HS-5 (cell line): ENCODE measurements at places on chromosomes 11 and 22.
A peak's percentile ranks its signal among the peaks of the same experiment; 100 is the strongest.

- DNase-seq: no peak
Measured at GRCh38 chr22:37259540-37260029, 15.5 kb upstream of the RAC2 start.

DNA sequence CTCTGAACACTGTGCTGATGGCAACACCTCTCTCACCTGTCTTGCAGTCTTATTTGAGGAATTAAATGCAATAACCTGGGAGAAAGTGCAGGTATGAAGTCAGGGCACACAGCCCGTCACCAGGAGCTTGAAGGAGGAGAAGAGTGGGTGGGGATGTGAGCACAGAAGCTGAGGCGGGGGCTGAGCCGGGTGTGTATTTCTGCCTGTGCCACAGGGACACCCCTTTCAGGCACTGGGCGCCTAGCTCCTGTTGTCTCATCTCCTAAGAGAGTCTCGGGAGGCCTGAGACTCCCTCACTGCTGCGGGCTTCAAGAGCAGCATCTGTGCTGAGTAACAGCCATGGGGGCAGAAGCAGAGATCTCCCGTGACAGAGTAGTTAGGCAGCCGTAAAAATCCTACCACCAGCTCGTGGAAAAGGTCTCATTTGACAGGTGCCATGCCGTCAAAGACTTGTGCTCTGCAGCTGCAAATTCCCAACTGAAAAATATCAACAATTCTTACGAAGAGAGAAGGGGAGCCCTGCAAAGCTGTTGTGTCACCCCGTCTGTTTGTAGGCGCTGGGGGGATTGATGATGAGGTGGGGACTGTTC lies 26.8 kb downstream of the PARVB start:
- no peak for DNase-seq

- no peak for DNase-seq
Measured at GRCh38 chr11:3052567-3052966, 4.7 kb downstream of the CARS1 start.

DNA sequence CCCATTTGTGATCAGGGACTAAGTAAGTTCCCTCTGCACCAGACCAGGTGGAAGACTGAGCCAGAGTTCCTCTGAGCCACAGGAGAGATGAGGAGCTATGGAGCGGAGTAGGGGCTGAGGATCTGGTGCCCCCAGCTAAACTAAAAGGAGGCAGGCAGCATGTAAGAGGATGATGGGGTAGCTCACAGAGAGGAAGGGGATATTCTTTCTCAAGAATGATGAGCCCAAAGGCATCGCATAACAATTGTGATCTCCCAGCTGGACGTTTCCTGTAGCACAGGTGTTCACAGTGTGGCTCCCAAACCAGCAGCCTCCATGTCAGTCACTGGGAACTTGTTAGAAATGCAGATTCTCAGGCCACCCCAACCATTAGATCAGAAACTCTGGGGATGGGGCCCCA lies 24.4 kb downstream of the ADAMTS8 start:
- no peak for DNase-seq

- no peak for DNase-seq
Measured at GRCh38 chr11:66531841-66532240, 14.0 kb downstream of the ZDHHC24 start.

- no peak for DNase-seq
Measured at GRCh38 chr11:32050264-32050663, 40.6 kb upstream of the RCN1 start.

GRCh38 chr11:44031549-44031948 lies 16.2 kb upstream of the ACCSL start:
- DNase-seq: no peak

GRCh38 chr11:99244613-99245012 lies 223.9 kb downstream of the CNTN5 start:
- DNase-seq: no peak

DNA sequence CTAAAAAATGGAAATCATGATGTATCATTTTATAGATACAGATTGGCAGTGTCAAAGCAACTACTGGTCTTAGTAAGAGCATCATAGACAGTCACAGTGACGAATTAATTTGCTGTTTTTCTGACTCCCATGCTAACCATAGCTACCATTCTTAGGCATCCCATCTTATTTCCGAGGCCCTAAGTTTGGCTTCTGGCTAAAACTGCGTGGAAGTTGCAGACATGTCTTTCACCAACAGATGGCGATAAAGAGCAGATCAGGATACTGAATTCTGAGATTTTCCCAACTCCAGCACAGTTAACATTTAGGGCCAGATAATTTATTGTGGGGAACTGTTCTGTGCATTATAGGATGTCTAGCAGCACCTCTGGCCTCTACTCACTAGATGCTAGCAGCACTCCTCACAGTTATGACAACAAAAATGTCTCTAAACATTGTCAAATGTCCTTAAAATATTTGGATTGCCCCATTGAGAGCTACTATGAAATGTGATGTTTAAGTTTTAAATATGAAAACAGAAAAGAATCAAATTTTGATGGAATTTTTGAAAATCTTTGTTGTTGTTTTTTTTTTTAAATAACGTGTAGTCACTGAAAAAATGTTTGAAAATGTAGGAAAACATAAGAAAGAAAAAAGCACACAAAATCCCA lies 16.3 kb downstream of the OR2AG2 start:
- no peak for DNase-seq

DNA sequence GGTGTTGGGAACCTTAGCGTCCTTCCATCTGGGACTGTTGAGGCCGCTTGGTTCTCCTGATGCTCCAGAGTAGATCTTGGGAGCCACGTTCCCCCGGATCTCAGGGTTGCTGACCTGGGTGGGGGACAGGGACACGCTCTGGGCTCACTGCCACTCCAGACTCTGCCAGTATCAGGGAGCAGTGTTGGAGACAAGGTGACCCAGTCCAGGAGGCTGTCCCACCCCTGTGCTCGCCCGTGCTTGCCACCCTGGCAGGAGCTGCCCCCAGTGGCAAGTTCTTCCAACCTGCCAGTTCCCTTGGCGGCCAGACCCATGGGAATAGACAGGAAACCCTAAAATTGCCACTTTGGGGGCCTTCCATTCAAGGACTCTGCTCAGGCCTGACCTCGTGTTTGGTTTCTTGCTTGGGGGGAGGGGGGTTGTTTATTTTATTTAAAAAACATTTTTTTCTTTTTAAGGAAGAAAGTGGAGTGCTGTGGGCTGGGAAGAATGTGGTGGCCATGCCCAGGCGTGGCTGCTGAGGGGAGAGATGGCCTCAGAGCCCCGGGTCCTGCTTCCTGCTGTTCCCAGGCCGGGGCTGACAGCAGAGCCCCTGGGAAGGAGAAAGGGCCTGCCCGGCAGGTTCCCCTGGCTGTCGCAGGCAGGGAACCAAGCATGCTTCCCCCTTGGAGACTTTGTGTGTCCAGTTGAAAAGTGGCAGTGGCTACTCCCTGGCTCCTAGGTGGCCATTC lies 7.2 kb downstream of the GRK2 start:
- no peak for DNase-seq

GRCh38 chr11:129434641-129435498 lies 59.2 kb downstream of the BARX2 start:
- no peak for DNase-seq

DNA sequence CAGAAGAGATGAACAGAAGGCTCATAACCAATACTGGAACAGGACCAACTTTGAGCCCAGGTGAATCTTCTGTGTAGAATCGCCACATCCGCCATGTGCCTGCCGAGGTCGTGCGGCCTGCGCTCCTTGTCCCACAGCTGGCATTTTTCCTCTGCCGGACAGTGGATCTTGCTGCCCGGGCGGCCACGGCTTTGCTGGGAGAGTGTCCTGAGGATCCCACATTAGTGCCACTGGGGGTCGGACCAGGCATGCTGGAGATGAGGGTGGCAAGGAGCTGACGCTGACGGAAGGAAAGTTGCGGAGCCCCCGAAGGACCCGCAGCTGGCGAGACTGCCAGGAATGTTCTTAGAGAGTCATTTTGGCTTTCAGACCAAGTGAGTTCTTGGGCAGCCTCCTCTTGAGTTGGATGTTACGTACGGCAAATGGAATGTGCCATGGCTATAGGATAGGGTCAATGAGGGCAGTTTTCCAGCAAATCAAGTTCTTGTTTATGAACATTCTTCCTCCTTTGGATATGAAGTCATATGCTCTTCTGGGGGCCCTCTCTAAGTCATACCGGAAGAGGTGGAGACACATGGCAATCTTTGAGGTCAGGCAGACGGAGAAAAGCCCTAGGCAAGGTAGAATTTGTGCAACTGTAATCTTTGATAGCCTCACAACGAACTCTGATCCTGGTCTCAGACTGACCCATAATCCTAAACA lies 57.4 kb upstream of the NUP160 start:
- peak; percentile 93 for DNase-seq

- no peak for DNase-seq
Measured at GRCh38 chr11:79173615-79174014, 267.2 kb downstream of the TENM4 start.

DNA sequence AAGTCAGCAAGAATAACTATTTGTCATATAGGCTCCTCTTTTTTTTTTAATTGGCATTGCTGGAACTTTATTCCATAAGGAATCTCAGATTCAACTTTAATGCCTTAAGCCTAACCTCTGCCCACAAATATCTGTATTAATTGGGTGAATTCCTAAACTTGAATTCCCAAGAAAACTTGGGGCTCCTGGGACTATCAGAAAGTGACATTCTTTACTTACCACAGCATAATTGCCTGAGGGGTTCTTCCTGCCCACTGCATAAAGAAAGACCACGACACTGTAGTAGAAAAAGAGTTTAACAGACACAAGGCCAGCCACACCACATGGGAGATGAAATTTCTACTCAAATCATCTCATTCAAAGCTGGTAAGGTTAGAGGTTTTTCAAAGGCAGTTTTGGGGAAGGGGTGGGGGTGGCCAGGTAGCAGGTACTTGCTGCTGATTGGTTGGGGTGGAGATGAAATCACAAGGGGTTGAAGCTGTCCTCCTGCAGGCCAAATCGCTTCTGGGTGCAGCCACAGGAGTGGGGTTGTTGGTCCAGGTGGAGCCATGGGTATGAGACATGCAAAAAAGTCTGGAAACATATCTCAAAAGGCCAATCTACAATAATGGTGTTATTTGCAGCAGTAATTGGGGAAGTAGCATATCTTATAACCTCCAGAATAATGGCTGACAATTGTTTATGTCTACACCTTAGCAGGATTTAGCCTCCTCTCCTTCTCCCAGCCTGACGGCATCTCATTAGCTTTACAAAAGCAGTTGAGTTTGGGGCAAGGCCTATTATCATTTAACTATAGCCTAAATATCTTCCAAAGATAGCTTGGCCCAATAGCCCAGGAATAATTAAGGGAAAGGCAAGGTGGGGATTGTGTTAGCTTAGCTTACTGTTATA lies 4.8 kb upstream of the NLRP10 start:
- no peak for DNase-seq

DNA sequence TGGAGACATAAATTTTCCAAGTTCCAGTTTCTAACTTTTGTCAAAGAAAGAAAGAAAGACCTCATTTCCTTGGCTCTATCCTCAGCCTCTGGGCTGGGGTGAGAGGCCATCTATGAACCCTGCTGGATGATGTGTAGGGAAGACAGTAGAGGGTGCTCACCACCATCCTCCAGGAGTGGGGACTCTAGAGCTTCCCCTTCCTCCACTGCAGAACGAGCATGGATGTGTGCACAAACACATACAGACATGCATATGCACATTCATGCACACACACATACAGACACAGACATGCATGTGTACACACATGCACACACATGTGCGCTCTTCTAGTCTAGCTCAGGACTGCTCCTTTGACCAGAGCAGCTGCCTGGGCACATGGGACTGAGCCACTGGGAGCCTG lies 565.8 kb downstream of the BUD13 start:
- DNase-seq: no peak

- no peak for DNase-seq
Measured at GRCh38 chr11:20639688-20640087, 29.7 kb upstream of the NELL1 start.

DNA sequence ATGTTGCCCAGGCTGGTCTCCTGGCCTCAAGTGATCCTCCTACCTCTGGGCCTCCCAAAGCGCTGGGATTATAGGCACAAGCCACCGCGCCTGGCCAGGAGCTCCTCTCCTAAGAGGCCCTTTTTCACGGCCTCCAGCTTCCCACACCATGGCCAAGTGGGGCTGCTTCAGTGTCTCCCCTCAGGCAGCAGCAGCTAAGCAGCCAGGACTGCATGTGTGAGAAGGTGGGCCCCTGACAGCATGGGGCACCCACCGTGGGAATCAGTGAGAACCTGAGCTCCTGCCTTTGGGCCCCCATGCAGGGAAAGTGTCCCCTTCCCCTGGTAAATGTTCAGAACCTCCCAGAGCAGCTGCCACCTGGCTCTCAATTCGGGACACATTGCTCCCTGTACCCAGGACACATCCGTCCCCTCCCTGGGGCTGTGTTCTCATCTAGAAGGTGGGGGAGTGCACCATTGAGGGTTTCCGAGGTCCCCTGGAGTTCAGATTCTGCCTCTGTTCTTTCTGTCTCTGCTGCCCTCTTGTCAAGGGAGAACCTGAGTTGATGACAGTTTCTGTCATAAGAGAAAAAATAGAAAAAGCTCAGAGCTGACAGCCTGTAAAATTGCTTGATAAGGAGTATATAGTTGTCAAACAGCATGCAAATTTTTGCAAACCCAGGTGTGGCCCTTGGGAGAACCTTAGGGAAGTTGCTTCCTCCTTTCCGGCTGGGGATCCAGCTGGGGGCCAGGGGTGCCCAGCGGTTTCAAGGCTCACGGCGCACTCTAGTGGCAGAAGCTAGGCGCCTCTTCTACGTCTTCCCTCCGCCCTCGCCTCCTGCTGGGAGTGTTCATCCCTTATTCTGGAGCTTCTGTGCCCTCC lies 29.7 kb downstream of the FAM83F start:
- DNase-seq: no peak

- DNase-seq: no peak
Measured at GRCh38 chr11:61621917-61622585, 41.2 kb upstream of the SYT7 start.

DNA sequence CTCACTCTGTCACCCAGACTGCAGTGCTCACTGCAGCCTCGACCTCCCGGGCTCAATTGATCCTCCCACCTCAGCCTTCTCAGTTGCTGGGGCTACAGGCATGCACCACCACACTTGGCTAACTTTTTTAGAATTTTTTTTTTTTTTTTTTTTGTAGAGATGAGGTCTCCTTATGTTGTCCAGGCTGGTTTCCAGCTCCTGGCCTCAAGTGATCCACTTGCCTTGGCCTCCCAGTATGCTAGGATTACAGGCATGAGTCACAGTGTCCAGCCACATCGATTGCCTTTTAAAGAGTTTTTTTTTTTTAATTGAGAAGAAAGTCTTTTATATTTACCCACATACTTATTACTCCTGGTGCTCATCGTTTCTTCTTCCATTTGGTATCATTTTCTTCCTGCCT lies 30.0 kb downstream of the PARVG start:
- DNase-seq: no peak

- DNase-seq: no peak
Measured at GRCh38 chr11:24859801-24860300, 363.0 kb downstream of the LUZP2 start.

DNA sequence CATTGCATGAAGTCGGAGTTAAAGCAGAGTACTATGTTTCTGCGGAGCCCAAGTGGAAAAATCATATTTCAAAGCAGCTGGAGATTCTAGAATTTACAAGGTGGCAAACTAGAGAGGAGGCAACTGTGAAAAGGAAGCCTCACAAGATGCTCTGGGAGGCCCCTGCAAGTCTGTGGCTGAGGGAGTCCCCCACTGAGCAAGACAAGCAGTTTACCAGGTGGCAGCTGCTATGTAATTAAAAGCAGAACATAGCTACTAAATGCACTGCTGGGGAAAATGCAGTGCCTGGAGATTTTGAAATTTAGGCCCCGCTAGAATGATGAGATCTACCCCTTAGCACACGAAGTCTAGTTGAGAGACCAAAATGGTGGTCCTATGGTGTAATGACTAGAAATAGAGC lies 728.0 kb downstream of the OPCML start:
- no peak for DNase-seq
